ENCODE measurements at places on chromosomes 4 and X.

DNA sequence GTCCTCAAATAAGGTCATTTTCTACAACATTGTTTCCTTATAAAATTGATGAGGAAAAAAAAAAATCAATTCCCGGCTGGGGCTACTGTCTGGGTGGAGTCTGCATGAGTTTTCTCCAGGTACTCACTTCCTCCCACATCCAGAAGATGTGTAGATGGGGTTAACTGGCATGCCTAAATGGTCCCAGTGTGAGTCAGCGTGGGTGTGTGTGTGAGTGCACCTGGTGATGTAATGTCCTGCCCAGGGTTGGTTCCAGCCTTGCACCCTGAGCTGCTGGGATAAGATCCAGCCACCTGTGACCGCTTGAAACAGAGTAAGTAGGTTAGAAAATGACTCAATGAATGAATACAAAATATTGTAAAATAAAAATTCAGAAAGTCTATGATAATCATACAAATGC is 11.1 kb downstream of the USP26 start:
- DNase-seq: no peak

- DNase-seq: no peak
Measured at GRCh38 chr4:147550626-147551246, 66.5 kb upstream of the TMEM184C start.

- no peak for DNase-seq
Measured at GRCh38 chrX:68997911-68998310, 167.3 kb downstream of the PJA1 start.

DNA sequence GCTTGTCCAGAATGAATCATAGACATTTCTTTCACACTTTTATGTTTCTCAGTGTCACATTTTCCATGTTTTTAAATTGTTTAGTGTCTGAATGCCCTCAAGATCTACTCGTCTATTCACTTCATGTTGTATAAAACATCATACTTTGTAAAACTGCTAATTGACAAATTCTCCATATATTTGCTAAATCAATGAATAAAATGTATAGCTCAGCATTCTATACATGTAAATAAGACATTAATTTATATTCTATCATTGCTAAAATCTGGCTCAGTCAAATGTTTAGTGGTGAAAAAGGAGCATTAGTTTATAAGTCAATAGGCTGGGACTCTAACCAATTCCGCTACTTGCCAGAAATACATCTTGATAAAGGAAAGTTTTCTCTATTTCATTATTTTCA is 379.6 kb downstream of the NAF1 start:
- no peak for DNase-seq

GRCh38 chrX:103629318-103630170 is 769 bp downstream of the TCEAL1 start:
- DNase-seq: peak; percentile 5

DNA sequence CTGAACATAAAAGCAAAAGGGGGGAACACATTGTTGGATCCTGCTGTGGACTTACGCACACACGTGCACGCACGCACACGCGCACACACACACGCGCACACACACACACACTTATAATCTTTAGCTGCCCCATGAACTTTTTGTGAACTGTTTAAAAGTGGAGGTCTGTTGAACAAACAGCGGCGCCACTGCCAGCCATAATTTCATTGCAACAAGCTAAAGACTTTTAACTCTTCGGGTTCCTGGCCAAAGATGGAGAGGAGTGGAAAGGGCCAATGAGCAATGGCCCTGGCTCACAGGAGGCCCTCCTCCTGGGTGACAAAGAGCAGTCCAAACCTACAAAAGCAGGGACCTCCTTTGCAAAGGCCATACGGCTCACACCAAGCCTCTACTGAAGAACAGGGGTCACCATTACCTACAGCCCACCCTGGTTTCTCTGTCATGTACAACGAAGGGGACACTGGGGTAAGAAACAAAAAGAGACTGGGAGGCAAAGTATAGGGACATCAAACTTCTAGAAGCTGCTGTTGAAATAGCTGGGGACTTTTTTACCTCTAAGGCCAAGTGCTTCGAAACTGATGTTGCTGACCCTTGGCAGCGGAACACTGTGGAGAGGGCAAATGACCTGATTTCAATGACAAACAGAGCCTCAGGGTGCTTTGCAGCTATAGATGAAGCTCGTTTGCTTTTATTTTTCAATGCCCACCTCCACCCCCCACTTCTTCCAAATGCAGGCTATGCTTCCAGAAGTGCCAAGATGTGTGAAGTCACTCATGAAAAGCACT is 16.7 kb downstream of the BCOR start:
- DNase-seq: no peak

DNA sequence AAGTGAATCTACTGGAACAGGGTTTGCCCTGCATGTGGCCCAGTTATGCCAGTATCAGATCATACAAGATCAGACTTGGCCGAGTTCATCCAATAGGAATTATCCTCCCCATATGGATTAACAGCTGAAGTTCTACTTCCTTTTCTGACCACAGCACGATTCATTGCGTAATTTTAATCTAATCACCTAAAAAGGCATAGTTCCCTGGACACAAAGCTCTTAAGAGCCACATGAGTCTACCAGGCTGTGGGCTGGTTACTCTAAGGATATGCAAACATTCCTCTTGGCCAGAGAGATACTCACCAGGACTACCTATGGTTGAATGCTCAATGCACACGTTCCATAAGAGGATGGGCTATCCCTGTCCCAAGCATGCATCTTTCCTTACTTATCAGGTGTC is 46.9 kb downstream of the CHST7 start:
- DNase-seq: no peak

- DNase-seq: no peak
Measured at GRCh38 chrX:46398126-46398525, 147.1 kb downstream of the ZNF674 start.

- no peak for DNase-seq
Measured at GRCh38 chr4:185128272-185129119, 14.6 kb upstream of the SLC25A4 start.

- peak; percentile 78 for DNase-seq
Measured at GRCh38 chr4:985123-985830, 1.6 kb upstream of the IDUA start.

- DNase-seq: no peak
Measured at GRCh38 chr4:168408620-168409019, 71.7 kb downstream of the DDX60L start.

DNA sequence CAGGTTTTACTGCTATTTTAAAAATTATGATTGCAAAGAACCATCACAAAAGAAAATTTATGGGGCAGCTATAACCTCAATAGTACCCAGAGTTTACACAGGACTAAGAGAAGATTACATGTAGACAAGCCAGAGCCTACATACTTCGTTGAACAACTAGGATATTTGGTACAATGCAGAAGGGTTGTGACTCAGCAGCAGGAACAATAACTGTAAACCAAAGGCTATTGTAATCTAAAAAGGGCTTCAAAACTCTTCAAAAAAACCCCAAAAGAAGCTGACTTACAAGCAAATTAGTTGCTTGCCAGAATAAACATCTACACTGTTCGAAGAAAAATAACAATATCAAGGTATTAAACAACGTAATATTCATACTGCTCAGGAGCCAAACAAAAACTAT is 618.0 kb downstream of the STPG2 start:
- no peak for DNase-seq

- DNase-seq: no peak
Measured at GRCh38 chrX:97556359-97556758, 672.7 kb downstream of the RPA4 start.

- no peak for DNase-seq
Measured at GRCh38 chrX:18575744-18576143, 96.2 kb downstream of the RS1 start.

GRCh38 chrX:10555846-10556245 is 64.5 kb downstream of the MID1 start:
- DNase-seq: no peak

DNA sequence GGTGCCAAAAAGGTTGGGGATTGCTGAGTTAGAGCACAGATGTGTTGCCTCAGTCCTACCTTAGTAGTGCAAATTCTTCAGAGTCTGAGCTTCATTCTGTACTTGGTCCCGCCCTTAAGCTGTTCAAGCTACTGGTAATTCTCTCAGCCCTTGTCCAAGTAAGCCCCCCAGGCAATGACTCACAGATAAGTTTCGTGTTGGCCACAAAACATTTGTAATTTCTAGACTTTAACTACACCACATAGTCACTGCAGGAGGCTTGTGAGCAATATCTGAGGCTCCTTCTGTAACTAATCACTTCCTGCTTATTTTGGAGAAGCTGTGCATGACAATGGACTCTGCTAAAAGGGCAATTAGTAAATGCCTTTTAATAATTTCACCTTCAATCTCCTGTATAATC is 1420.5 kb downstream of the PCDH7 start:
- DNase-seq: no peak

- DNase-seq: no peak
Measured at GRCh38 chr4:26050212-26050643, 136.2 kb downstream of the SMIM20 start.

DNA sequence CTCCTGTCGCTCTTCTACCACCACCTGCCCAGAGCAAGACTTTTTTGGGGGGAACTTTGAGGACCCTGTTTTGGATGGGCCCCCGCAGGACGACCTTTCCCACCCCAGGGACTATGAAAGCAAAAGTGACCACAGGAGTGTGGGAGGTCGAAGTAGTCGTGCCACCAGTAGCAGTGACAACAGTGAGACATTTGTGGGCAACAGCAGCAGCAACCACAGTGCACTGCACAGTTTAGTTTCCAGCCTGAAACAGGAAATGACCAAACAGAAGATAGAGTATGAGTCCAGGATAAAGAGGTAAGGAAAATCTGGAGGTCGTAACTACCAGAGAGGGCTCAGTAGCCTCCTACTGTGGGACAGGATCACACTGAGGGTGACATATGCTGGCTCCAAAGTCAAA is 364.5 kb downstream of the MAPK10 start:
- no peak for DNase-seq

GRCh38 chr4:30720021-30720660 is at the start of gene PCDH7:
PCDH7 (plus strand) TSS chr4:30720369; CDS start chr4:30721423, 1,054 bp downstream.
- peak; percentile 15 for DNase-seq

DNA sequence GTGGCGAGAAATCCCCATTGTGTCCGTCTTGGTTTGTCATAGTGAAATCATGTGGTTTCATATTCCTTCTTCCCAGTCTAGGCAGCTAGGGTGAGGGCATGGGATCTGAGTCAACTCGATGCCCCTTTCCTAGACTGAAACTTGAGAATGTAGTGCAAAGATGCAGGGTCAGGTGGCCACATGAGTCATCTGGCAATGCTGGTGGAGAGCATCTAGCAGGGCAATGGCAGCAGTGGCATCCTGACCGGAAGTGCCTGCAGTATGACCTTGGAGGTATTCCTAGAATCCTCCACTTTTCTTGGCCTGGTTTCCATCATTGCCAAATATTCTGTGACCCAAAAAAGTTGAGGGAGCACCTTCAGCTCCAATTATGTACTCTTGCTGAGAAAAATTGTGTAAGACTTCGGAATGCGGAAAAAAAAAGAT is 39.1 kb upstream of the TMEM184C start:
- no peak for DNase-seq

- DNase-seq: no peak
Measured at GRCh38 chrX:28969126-28969525, 381.9 kb downstream of the IL1RAPL1 start.

GRCh38 chr4:6327220-6327917 is 57.7 kb downstream of the WFS1 start:
- DNase-seq: peak; percentile 60

GRCh38 chrX:12582649-12583048 is 208.6 kb upstream of the PRPS2 start:
- no peak for DNase-seq

DNA sequence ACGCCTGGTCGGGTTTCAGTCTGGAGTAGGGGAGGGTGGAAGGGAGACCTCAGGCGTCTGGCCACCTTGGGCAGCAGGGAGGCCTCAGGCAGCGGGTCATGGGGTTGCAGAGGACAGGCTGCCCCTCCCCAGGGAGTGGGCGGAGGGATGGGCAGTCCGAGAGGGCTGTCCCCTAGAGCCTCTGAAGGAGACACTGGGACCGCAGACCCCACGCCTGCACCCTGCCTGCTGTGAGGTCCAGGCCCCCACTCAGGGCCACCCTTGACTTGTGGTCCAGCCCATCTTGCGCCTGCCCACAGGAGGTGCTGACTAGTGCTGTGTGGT is 16.5 kb downstream of the FGFRL1 start:
- no peak for DNase-seq

DNA sequence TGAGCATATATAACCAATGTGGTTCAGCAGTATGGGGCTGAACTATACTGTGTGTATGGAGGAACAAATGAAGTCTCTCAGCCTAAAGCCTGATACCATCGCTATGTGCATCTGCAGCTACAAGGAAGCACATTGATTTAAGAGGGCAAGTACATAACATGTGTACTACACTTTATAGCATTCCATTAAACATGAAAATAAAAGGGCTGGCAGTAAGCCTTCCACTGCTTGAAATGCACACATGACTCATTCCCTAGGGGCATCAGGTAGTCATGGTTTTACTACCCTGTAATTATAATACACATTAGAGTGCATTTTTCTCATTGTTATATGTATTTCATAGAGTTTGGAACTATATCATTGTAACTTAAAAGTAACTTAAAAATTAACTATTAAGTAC is 51.2 kb downstream of the SMARCA1 start:
- DNase-seq: no peak

GRCh38 chr4:7857238-7857701 is 82.4 kb downstream of the AFAP1 start:
- no peak for DNase-seq

DNA sequence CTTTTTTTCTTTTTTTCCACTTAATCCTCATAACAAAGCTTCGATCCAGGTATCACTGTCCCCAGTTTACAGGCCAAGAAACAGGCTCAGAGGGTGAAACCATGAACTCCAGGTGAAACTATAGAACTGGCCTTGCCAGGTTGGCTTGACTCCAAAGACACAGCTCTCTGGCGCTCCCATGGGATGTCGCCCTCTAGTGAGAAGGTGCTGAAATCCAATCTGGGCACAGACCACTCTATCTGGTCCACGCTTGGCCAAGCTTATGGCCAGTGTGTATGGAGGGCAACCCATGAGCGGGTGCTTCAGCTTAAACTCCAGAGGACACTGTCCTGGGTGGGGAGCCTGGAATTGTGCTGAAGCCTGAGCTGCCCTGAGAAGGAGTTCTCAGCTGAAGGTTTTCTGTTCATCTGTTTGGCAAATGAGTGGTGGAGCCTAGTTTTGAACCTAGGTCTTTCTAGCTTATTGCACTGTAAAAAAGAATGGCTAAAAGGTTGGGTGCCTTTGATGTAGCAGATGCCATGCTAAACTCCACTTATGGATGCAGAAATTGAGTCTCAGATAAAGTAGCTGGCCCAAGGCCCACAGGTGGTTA is 70.5 kb downstream of the SEL1L3 start:
- DNase-seq: no peak

GRCh38 chr4:86497980-86498862 is 95.9 kb upstream of the PTPN13 start:
- DNase-seq: no peak

DNA sequence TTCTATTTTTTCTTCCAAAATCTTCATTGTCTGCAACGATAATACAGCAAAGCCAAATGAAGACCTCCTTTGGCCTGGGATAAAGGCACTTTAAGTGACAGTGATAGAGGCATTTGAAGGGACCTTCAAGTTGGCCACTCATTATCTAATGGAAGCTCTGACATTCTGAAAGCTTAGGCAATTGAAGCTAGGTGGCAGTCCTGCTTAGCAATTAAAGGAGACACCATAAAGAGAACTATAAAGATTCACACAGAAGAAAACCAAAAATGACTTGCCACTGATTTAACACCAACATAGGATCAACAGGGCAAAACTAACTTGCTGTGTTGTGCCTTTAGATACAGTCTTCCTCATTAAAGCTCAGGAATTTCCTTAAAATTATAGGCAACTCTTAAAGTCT is 103.3 kb upstream of the TSPAN7 start:
- DNase-seq: no peak
